ENCODE measurements at places on chromosomes 12 and 14.

- no peak for DNase-seq
Measured at GRCh38 chr12:128995619-128996018, 142.3 kb downstream of the GLT1D1 start.

GRCh38 chr12:15151161-15152091 lies 69.8 kb downstream of the RERG start:
- DNase-seq, result peak; percentile 28

- DNase-seq, result peak; percentile 31
Measured at GRCh38 chr12:10673659-10674384, at the start of gene STYK1. STYK1 (minus strand) TSS chr12:10674052; CDS start chr12:10634618, 39,434 bp downstream.

GRCh38 chr12:1413930-1414329 lies 180.5 kb downstream of the FBXL14 start:
- DNase-seq, result no peak

DNA sequence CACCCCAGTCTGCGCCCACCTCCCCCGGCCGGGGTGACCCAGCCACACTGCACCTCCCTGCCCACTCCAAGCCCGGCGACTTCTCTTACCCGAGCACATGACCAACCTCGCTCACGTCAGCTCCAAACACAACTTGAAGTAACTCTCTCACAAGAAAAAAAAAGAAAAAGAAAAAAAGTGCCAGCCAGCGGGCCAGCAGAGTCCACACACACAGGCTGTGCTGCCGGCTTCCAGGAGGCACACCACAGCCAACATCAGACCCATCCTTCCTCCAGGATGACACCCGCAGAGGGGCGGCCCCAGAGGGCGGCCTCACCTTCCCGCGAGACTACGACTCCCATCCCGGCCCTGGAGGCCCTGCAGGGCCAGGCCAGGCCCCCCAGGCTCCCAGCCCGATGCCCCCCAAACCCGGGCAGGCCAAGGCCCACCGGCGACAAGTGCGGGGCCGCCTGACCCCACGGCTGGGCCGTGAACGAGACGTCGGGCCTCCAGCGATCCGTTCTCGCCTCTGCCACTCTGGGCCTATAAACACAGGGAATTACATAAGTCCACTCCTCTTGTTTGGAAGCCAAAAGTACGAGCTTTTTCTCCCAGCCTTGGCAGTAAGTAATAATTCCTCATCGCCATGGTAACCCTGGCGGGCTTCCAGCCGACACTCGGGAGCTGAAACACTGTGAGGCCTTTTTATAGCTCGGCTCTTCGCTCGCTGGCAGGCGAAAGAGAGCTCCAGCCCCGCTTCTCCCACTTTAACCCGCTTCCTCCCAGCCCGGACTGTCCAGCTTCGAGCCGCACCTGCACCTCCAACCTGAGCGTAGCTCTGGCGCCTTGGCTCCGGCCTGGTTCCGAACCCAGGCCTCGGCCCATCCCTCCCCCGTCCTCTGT lies 49.1 kb downstream of the NCOR2 start:
- peak; percentile 18 for DNase-seq

DNA sequence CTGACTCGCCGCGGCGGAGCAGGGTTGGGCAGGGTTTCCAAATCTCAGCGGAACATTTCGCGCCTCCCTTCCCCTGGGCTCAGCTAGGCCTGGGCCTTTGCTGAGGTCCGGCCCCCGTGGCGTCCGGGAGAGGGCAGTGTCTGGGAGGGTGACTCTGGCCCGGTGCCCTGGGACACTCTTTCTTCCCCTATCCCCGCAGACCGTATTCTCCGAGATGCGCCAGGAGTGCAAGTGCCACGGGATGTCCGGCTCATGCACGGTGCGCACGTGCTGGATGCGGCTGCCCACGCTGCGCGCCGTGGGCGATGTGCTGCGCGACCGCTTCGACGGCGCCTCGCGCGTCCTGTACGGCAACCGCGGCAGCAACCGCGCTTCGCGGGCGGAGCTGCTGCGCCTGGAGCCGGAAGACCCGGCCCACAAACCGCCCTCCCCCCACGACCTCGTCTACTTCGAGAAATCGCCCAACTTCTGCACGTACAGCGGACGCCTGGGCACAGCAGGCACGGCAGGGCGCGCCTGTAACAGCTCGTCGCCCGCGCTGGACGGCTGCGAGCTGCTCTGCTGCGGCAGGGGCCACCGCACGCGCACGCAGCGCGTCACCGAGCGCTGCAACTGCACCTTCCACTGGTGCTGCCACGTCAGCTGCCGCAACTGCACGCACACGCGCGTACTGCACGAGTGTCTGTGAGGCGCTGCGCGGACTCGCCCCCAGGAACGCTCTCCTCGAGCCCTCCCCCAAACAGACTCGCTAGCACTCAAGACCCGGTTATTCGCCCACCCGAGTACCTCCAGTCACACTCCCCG lies 3.0 kb downstream of the WNT1 start:
- DNase-seq, result no peak

DNA sequence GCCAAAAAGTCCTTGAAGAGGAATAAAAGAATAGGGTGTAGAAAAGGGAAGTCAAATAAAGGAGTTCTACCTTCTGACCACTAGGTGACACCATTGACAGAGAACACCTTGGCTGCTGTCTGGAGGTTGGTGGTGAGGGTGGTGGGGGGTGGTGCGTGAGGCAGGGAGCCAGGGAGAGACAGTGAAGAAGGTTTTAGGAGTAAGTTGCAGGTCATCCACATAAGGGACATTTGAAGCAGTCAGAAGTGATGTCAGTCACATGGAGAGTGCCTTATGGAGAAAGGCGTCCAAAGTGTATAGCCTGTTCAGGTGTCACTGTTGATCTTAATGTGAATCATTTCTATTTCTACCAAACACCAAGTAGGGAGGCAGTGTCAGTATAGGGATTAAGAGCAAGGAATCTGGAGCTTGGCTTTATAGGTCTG lies 279.3 kb upstream of the DDHD1 start:
- peak; percentile 43 for DNase-seq

GRCh38 chr14:55356913-55357312 lies 54.7 kb downstream of the ATG14 start:
- DNase-seq, result no peak

DNA sequence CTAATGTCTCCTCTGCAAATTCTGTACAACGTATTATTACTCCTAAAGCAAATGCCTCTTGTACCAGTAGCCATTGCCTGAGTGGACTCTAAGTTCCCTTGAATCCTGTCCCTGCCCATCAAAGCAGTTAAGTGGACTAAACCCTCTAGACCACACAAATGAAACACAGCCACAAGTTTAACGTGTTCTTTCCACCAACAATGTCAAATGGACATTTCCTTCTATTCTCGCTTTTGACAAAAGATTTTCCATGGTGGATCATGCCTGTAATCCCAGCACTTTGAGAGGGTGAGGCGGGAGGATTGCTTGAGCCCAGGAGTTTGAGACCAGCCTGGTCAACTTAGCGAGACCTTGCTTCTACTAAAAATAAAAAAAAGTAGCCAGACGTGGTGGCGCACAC lies 15.9 kb downstream of the CCDC88C start:
- no peak for DNase-seq

DNA sequence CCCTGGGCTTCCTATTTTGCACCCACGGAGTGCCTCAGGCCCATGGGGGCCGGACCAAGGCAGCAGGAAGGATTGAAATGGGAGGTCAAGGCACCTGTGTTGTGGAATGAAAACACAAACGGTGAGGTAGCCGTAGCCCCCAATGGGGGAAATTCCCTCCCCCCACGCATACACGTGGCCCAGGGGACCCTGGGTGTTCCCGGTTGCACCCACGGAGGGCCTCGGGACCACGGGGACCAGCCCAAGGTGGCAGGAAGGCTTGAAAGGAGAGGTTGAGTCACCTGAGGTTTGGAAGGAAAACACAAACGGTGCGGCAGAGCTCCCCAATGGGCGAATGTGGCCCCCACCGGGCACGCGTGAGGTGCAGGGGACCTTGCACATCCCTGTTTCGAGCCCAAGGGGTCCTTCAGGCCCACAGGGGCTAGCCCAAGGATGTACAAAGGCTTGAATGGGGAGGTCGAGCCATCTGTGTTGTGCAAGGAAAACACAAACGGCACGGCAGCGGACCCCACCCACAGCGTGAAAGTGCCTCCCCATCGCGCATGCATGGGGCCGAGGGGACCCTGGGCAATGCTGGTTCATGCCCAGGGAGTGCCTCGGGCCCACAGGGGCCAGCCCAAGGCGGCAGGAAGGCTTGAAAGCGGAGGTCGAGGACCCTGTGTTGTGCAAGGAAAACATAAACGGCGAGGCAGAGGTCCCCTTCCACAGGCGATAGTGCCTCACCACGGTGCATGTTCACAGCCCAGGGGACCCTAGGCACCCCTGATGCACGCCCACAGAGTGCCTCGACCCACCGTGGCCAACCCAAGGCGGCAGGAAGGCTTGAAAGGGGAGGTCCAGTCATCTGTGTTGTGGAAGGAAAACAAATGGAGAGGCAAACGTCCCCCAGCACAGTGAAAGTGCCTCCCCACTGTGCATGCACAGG lies 376.7 kb downstream of the ALG10 start:
- no peak for DNase-seq

GRCh38 chr12:92036771-92037453 lies 108.7 kb downstream of the BTG1 start:
- DNase-seq, result no peak

DNA sequence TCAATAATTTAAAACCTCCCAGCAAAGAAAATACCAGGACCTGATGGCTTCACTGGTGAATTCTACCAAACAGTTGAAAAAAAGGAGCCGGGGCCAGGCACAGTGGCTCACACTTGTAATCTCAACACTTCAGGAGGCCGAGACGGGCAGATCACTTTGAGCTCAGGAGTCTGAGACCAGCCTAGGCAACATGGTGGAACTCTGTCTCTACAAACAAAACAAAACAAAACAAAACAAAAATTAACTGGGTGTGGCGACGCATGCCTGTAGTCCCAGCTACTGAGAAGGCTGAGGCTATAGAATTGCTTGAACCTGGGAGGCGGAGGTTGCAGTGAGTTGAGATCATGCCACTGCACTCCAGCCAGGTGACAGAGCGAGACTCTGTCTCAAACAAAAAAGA lies 13.7 kb upstream of the TROAP start:
- DNase-seq, result no peak

DNA sequence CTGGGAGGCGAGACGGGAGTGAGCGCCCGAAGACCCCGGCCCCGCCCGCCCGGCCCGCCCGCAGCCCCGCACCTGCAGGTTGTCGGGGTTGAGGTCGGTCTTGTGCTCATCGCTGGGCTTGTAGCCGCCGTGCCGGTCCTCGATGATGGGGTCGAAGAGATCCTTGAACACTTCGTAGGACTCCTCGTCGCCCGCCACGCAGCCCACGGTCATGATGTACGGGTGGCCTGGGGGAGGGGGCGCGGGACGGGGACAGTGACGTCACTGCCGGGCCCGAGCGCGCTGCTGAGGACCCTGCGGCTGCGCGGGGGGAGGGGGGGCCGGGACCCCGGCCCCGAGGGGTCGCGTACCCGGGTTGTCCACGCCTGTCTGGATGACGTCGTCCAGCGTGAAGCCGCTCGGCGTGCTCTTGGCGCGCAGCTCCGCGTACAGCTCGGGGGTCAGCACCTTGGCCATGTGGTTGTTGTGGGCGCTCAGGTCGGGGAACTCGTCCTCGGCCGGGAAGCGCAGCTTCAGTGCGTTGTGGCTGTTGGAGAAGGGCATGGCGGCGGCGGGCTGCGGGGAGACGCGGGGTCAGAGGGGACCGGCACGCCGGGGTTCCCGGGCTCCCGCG lies 573 bp downstream of the CKB start:
- DNase-seq, result no peak

DNA sequence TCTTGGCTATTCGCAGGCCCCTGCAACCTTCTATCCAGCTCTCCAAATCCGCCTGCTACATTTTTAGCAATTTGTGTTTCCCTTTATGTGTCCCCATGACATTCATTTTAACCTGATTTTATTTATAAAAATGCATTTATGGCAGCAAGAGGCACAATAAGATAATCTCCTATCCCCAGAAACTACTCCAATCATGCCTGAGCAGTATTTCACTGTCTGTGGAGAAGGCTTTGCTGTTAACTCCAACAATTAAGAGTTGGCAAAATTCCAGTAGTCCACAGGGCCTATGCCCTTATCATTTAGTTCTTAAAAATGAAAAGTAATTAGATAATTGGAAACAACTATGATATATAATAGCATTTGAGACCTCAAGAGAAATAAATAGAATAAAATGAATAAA lies 462.4 kb downstream of the TRHDE start:
- no peak for DNase-seq

- DNase-seq, result no peak
Measured at GRCh38 chr12:59425798-59426197, 170.0 kb upstream of the SLC16A7 start.
